ENCODE measurements at places on chromosomes 2 and 18.

DNA sequence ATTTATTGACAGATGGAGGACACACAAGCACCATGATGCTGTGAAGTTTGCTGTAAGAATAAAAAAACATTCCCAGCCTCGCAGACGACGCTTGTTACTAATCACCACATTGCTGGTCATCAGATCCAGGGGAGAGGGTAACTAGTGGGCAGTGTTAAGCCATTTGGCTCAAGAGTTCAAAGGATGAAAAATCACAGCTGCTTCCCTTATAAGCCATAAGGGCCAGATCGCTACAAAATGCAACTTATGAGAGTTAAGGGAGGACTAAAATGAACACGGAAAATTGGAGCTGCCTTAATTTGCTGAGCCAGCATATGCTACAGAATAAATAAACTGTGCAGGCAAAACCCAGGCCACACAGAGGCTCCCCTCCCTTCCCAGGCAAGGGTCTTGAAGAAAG, 522.6 kb downstream of the TDRD15 start:
- DNase-seq: no peak

GRCh38 chr18:38688416-38688815, 1122.8 kb upstream of the CELF4 start:
- no peak for DNase-seq

DNA sequence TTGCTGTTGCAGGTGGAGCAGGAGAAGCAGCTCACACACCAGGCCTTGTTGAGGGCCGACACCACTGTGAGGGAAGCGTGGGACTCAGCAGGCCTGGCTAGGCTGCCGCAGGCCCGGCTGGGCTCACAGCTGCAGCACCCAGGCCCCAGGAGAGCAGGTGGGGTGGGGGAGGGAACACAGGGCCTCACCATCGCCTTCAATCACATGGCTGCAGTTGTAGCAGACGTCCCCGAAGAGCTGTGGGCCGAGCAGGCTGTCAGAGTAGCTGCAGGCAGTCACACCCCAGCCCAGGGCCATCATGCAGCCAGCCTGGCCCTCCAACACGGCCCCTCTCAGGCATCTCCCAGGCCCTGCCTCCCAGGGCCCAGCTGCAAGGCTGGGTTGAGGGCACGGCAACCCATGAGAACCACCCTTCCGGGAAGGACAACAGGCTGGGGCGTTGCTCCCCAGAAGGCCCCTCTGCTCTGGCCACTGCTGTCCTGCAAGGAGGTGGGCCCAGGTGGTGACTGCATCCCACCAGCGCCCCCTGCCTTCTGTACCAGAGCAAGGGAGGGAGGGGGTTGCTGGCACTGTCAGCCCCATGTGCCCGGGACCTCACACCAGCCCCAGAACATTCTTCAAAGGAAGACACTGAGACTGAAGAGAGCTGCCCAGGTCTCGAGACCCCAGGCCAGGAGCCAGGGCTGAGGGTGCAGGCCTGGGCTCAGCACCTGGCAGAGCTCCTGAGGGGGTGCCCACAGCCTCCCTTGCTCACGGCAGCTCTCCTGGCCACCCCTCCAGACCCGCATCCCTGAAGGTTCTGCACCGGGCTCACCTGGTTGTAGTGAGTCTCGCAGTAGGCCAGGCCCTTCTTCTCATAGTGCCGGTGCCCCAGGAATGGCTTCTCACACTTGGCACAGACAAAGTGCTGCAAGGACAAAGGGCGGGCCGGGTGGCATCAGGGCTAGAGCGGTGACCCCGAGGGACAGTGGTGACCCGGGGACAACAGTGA, 5.6 kb upstream of the GPR17 start:
- DNase-seq: peak; percentile 62

- DNase-seq: no peak
Observed at GRCh38 chr18:31206787-31207381, 44.2 kb upstream of the DSC1 start.

DNA sequence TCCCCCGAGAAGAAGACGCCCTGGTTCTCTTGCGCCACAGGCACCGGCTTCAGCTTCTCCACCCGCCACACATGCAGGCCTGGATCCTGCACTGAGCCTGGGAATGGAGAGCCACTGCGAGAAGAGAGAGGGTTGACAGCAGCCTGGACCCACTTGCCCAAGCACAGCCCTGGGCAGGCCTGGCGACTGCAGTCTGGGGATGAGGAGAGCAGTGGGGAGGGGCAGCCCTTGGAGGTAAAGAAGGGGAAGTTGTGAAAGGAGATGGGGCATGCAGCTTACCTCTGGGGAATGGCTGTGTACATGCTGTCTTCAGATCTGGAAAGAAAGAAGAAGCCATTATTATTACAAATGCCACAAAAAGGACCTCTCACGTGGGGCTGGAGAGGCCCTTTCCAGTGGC, 8.3 kb downstream of the CAPG start:
- no peak for DNase-seq

DNA sequence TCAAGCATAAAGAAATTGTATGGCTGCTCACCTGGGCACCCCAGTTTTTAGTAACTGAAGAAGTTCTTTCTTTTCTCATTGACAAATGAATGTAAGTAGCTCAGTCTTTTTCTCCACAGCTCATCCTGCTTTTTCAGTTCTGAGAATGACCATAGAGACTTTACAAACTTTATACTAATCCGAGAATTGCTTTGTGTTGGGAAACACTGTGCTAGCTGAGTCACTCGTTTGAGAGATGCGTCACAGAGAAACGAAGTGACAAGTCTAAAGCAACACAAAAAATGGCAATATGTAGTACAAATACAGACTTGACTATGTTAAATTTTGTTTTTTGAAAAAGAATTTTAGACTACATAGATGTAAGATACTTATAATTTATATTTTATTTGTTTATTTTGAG, 9.0 kb downstream of the LRRTM4 start:
- DNase-seq: no peak

GRCh38 chr18:8627540-8627939, 18.3 kb downstream of the RAB12 start:
- no peak for DNase-seq
